ENCODE measurements at places on chromosomes 1 and 21.

DNA sequence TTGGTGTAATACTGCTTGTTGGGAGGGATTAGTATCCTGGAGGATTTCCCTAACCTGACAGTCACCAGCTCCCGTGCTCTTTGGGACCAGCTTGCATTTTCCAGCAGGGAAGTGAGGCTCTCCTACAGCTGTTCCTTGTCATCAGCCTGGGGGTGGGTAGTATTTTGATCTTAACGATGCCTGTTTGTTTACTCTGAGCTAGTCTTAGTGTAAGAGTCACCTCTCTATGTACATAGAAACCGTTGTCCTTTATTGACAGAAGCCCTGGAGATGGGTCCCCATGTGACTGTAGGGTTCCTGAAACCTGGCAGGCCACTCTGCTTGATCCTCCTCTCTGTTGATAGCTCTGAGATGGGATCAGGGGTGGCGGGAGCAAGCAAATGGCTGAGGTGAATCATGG, 58.0 kb downstream of the ACP6 start:
- DNase-seq = peak; percentile 43

GRCh38 chr1:153195216-153195615, 8.0 kb upstream of the LELP1 start:
- DNase-seq = no peak

DNA sequence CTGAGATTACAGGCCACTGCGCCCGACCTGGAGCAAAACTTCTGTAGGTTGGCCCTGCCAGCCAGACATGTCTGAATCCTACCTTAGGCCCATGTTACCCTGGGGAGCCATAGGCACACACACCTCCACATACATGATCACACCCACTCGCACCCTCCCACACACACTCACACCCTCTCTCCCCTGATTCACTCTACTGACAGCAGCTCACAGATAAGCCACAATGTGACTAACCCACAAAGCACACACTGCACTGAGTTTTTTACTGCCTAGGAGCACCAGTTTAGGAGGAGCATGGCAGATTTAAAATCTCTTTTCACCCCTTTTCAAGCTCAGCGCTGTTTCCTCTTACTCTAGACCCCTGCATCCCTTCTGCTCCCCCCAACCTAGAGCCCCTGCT, 41.7 kb downstream of the SLC30A1 start:
- no peak for DNase-seq

DNA sequence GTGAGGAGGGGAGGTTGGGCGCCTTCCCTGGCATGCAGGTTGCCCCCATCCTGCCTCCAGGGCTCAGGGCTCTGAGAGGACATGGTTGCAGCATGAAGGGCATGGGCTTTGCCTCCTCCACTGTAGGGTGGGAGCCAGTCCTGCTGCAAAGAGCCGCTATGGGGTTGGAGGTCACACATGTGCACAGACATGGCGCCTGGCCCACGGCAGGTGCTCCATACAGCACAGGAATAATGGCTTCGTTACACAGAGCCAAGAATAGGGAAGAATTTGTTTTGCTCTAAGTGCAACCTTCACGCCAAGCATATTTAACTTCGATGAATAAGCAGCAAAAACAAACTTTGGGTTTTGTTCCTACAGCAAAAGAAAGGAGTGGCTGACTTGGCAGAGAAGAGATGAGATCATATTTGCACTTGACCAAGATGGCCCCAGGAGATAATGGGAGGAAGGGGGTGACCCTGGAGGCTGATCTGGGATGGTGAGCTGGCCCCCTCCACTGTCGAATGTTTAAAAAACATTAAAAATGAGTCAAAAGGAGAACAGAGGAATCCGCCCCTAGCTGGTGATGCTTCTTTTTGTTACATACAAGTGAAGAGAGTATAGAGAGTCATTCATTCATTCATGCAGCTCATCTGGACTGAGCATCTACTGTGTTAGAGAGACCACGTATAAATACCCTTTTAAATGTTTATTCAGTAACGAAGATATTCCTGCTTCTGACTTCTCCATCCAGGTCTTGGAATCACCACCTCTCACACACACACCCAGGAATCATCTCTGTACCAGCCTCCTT, 12.4 kb upstream of the C2CD2 start:
- no peak for DNase-seq

DNA sequence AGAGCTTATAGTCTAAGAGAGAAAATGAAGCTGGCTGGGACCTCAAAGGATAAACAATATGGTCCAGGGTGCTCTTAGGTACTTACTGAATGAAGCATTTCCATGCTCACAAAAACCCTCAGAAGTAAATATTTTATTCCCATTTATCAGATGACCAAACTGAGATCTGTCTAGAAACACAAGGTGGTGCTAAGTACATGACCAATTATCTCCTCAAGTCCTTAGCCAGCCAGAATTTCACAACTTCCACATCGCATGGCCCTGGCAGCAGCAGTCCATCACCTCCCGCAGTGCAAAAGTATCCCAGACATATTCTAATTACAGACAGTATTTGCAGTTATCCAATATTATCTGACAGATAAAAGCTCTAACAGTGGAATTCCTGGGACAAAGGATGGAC, 321.7 kb upstream of the PROX1 start:
- no peak for DNase-seq

DNA sequence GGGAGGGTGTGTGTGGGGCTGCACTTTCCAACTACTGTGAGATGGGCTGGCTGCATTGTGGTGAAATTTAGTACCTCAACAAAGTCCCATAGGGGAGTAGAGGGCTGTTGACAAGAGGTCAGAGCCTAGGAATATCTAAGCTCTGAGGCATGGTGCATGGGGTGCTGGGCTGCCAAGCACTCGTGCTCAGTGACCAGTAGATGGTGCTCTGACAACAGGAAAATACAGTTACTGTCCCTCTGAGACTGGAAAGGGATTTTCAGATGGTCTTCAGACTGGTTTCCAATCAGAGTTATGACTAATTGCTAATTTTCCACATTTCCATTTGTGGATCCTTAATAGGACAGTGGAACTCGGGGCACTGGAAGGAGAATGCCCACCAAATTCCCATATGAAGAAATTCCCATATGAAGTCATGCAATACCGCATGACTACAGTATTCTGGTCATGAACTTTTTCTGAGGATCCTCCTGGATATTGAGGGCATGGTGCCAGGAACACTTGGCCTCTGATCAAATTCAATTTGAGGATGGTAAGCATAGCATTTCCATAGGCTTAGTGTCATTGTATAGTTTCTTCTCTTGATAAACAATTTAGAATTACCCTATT, 4.1 kb upstream of the CACNA1E start:
- DNase-seq = no peak

DNA sequence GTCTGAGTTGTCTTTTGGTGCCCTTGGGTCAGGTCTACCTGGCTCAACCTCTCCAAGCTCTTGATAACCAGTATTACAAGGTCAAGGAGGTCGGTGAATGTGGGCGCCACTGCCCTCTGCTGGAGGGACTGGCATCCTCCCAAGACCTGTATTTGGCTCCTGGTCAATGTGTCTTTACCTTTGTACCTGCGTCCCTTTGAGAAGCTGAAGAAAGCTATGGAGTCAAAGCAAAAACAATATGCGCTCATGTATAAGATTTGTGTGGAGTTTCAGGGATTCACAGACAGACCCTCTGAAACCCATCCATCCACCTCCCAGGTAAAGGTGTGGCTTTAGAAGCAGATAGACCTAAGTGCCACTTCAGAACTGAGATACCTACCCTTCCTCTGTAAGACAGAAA, 61.8 kb upstream of the NBL1 start:
- DNase-seq = no peak

- no peak for DNase-seq
Measured at GRCh38 chr1:197685785-197686184, 89.5 kb downstream of the DENND1B start.

DNA sequence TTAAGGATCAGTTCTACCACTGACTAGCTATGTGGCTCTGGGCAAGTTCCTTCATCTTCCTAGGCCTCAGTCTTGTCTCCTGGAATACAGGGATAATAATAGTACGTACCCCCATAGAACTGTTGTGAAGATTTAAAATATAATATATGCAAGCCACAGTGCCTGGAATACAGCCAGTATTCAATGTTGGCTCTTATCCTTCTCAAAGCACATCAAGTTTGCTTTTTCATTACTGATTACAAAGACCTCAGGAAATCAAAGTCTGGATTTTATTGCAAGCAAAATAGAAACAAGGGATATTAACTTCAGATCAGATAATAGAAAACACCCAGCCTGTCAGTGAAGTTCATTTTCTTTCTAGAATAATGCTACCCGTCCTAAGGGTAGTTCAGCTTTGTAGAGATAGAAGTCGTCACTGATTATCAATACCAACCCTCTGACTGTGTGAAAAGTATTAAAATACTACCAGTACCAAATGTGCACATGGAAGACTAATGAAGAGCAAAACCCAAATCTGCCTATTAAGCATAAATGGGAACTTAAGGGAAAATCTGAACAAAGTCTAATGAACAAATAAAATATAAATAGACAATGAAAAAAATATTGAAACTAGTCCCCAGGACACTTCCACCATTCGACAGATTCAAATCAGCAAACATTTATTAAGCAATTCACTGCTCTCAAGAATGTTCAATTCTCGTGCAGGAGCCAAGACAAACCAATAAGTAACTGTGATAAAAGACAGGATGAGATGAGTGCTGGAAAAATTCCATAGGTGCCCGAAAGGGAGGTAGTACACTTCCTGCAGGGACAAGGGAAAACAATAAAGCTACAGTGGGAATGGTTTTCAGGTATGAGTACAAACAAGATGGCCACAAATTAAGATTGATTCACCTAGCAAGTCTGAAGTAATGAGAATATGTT, 206.2 kb downstream of the SMYD3 start:
- DNase-seq = no peak

DNA sequence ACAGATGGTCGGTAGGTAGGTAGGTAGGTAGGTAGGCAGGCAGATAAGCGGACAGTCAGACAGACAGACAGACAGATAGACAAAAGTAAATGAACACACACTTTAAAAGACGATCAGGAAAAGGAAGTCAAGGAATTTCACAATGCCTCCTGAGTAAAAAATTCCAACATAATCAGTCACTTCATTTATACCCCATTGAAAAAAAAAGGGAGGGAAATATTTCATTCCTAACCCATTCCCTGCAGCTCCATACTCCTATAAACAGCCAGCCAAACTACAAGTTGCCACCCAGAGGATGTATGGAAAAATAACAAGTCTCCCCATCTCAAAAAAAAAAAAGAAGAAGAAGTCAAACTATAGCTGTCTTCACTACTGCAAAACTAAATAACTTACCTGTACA, 43.4 kb downstream of the ZZZ3 start:
- DNase-seq = no peak

GRCh38 chr1:197918807-197919345, 1.7 kb downstream of the LHX9 start:
- no peak for DNase-seq

- DNase-seq = no peak
Measured at GRCh38 chr1:61953076-61953789, 211.0 kb downstream of the PATJ start.

- DNase-seq = no peak
Measured at GRCh38 chr1:47178020-47178419, 11.8 kb downstream of the PDZK1IP1 start.

DNA sequence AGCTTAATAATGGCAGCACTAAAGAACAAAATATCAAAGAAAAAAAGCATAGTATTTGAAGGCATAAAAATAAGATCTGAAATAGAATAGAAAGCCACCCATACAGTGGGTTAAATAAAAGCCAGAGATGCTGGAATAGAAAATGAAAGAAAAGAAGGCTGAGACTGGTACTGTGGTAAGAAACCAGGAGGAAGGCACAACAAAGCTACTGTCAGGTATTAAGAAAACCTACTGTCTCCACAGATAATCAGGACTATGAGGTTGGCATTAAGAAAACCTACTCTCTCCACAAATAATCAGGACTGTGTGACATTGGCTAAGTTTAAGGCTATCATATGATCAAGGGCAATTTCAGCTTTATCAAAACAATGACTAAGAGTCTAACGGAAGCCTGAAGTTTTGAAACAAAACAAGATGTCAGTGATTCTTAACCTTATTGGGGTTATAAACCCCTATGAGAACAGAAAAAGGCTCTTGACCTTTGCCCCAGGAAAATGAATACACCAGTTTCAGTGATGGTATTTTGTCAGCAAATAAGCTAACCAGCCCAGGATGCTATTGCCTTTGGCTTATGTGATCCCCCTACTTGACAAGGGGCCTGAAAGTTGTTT, 24.4 kb downstream of the MCOLN2 start:
- DNase-seq = no peak

DNA sequence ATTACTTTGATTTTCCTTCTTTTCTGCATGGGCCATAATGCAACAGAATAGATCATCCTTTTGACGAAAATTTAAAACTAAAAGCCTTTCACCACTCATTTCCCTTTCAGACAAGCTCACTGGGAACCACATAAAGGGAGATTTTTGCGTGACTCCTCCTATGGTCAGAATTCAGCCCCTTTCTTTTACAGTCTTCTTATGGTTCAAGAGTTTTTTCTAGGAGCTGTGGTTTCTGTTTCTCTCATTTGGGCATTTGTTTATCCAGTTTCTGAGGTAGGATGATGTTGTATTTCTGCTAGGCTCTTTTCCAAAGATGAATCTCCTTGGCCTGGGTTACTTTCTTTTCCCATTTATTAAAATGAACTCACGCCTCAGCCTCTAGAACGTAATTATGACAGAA, 16.9 kb downstream of the RGS1 start:
- no peak for DNase-seq

GRCh38 chr21:35014302-35015041, 34.6 kb downstream of the RUNX1 start:
- DNase-seq = no peak

GRCh38 chr1:30991862-30992606, 73.5 kb downstream of the PUM1 start:
- no peak for DNase-seq

- no peak for DNase-seq
Measured at GRCh38 chr1:94707321-94708298, 112.5 kb upstream of the SLC44A3 start.

- no peak for DNase-seq
Measured at GRCh38 chr21:34846601-34847112, 177.9 kb downstream of the CLIC6 start.

DNA sequence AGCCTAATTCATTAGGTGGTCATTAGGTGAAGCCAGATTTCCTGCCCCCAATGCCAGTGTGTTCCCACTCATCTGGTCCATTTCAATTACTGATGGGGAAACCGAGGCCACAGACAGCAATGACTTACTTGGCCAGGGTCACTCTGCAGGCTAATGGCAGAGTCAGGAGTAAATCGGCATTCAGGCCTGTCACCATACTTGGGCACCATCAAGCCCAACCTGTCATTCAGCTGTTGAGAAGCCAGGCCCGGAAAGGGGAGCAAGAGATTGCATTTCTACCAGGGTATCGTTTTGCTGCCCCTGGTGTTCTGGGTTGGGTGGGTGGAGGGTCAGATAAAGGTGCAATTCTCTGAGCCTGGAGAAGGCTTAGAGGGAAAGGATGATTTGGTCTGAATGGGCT, 8.0 kb upstream of the TMEM61 start:
- no peak for DNase-seq
